ENCODE measurements at places on chromosomes 16 and 17.
A peak's percentile ranks its signal among the peaks of the same experiment; 100 is the strongest.

DNA sequence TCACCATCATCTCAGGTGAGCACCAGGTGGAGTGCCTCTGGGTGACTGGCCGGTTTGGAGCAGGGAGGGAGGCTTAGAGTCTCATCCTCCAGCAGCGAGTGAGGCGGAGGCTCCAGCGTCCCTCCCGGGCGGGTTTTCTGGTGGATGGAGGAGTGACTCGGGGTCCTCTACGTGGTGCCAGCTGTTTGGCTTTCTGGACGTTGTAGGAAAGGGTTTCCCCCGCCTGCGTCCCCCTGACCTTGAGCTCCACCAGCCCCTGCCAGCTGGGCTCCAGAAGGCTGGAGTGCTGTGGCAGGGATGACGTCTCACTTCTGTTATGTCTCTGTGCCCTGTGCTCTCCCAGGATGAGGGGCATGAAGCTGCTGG lies 522 bp downstream of the DNASE1 start:
- DNase-seq: no peak

DNA sequence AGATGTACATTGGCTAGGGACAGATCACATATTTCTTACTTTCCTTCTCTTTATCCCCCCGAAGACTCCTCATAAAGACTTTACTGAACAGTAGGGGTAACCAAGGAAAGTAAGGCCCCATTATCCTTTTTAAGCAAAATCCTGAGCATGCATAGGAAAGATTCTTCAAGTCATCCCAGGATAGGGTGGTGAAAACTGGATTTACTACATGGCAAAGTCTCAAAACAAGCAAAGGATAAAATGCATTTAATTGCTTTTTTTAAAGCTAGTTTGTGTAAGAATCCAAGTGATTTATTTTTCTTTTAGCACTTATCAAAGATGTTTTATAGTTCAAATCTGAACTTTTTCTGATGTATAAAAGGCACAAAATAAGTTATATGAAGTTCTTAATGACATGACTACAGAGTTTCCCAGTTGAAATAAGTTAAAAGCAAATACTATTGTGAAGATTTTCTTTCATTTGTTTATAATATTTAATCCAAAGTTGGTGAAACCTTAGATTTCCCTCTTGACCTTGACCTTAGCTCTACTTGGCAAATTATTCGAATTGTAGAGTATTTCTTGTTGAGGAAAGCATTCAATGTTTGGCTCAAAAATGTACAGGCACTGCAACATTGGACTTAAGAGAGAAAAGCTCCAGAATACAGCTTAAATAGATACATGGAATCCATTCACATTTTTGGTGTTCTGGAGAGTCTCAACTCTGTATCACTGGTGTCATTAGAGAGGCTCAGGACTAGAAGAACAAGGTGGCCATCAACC lies 104.3 kb downstream of the ABCA8 start:
- no peak for DNase-seq

GRCh38 chr17:64028874-64029464 lies 8.5 kb upstream of the ICAM2 start:
- DNase-seq: peak; percentile 47

DNA sequence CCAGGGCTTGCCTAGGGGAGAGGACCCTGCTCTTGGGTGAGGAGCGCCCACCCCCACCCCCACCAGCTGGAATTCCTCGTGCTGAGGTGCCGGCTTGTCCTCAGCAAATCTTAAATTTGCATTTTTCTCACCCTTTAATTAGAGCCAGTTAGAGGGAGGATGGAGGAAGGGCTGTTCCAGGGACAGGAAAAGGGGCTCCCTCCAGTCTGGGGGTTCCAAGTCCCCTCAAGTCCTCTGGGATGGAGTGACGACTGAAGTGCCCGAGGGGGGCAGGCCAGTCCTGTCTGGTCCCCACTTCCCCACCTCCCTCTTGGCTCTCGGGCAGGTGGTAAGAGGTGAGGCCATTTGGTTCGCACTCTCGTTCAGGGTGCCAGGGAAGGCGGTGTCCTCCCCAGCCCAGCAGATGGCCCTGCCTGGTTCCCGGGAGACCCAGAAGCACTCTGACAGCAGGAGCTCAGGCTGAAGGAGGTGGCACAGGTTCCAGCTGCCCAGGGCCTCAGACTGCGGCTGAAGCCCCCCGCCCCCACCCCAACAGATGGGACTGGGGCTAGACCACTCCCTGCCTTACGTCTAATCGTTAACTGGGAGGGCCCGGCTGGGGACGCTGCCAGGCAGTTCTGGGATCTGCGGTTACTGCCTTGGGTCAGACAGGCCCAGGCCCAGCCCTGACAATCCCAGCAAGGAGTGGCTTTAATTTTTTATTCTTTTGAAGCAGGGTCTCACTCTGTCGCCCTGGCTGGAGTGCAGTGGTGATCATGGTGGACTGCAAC lies 2.2 kb downstream of the RAB26 start:
- DNase-seq: peak; percentile 65

DNA sequence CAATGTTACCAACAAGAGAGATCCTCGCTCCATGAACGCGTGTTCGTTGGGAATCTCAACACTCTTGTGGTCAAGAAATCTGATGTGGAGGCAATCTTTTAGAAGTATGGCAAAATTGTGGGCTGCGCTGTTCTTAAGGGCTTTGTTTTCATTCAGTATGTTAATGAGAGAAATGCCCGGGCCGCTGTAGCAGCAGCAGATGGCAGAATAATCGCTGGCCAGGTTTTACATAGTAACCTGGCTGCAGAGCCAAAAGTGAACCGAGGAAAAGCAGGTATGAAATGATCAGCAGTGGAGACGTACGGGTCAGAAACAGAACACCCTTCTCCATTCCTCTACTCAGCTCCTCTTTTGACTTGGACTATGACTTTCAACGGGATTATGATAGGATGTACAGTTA lies 13.3 kb downstream of the SOCS1 start:
- no peak for DNase-seq

DNA sequence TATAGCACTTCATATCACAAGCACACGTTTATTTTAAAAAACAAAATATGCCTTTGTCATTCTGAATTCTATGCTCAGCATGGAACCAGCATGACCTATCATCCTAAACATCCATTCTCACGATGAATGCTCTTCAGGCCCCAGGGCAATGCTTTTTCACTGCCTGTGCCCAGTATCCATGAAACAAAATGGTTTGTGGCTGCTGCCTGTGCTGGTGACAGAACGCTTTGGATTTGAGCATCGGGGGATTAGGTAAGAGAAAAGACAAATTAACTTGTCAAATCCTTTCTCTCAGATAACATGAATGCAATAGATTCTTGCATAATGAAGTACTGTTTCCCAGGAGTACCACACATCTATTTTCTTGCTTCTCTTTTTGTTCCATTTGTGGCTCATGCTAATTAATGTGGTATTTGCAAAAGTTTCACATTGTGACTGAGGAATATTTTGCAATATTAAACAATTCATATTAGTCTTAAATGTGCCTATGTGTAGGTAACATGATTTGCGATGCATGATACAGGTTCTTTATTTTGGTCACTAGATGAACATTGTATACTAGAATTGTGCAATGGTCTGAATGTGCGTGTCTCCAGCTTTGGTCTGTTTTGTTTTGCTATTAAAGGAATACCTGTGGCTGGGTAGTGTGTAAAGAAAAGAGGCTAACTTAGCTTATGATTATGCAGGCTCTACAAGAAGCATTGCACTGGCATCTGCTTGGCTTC lies 25.8 kb upstream of the SRSF1 start:
- no peak for DNase-seq

DNA sequence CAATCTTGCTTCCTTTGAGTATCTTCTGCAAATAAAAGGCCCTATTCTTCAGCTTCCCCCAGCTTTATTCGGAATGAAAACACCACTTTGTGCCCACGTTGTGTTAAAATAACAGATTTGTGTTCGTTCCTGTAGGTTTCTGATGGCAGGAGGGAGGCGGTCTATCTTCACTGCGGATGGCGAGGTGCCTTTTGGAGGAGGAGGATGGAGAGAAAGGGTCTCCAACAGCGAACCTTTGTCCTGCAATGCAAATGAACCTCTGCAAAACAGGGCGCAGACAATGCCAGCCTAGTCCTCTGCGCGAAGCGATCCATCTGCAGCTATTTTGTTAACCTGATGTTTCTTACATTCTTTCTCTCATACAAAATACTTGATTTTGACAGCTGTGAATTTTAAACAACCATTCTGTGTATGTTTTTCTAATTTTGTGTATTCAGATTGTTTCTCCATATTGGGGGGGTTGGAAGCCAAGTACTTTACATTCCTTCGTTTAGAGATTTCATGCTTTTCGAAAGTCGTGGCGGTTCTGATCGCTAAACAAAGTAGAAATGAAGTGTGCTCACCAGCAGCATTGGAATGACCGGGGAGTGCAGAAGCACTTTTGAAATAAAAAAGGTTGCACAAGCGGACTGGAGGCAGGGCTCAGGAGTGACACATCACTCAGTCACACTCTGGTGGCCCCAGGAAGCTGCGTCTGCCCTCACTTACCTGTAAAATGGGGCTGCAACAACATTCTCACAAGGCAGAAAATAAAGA lies 279.0 kb upstream of the IRX5 start:
- DNase-seq: no peak

DNA sequence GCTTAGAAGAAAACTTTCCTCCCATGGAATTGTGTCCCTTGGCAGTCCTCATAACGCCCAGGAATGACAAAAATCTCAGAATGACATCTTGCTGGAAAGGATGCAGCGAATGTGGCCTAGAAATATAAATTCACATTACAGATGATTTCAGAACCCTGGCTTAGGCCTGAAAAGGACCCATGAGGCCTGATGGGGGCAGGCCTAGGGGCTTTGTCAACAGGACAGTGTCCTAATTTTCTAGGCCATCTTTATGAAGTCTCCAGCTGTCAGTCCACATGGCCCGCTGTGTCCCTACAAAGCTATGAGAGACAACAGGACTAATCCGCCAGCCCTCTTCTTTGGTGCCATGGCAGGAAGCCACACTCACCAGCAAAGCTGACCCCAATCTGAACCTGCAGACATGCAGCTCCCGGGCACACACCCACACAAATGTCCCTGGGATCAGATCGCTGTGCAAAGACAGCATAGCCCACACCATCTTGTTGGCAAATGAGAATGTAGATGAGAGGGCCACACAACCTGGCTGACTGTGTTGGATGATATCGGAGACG lies 40.4 kb upstream of the DNAH17 start:
- no peak for DNase-seq

GRCh38 chr17:49681106-49681979 lies 3.4 kb upstream of the SPOP start:
- DNase-seq: no peak

DNA sequence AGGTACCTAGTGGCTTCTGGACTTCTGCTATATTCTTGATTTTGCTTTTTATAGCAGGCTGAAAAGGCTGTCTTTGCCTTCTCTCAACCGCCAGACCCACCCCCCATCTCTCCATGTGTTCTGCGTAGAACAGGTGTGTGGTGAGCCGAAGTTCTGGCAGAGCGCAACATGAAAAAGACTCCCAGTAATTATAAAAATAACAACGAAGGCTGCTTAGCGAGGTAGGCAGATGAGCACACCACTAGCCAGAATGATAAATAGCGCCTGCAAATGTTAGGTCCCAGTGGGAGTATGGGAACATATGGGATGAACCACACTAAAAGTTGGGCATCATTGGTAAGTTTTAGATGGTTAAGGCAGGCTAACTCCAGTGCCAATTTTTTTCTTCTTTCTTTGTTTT lies 14.0 kb upstream of the RBFOX1 start:
- DNase-seq: no peak

DNA sequence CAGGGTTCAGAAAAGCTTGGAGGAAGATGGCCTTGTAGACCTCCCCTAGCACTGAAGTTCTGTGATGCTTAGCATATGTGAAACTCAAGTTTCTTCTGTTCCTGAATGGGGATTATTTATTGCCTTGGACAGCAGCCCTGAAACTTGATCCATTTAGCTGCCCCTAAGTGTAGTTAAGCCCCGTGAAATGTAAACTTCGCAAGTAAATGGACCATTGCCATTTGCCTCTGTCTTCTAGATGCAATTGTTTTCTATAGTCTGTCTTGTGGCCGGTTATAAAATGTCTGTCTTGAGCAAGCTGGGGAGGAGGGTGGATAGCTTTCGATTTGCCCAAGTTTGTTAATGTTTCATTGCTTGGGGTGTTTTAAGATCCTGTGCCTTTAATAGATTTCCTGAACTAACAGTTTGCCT lies 261.8 kb downstream of the CDH13 start:
- no peak for DNase-seq

GRCh38 chr17:13240851-13241250 lies 223.0 kb upstream of the ELAC2 start:
- DNase-seq: no peak

DNA sequence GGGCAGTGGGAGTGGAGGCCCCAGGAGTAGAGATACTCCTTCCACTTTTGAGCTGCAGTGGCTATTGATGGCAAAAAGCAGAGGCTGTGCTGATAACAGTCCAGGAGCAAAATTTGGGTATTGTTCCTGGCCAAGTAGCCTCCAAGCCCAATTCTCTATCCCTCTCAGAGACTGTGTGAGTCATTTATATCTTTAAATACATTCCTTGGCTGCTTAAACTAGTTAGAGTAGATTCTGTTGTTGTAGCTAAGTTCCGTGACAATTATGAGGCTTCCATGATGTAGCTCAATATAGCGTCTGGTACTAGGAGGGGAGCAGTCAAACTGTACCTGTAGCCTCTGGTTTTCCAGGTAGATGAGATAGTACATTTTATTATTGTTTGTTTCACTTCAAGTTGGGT lies 19.9 kb upstream of the UBE2G1 start:
- DNase-seq: no peak

DNA sequence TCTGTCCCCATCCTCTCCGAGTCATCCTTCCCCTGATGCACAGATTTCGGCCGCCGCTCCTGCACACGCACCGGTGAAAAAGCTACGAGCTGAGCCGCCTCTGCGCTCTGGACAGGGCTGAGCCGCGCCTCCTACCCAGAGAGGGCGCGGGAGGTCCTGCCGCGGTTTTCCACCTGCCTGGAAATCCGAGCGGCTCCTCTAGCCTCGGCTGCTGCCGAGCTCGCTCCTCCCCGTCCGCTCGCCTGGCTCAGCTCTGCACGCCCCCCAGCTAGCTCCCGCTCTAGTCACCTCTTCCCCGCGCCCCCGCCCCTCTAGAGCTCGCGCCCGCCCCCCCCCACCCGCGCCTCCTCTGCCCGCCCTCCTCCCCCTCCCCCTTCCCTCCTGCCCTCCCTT lies 198 bp upstream of the SHISA9 start:
- DNase-seq: no peak

- no peak for DNase-seq
Observed at GRCh38 chr17:6328279-6328678, 106.6 kb downstream of the AIPL1 start.

- no peak for DNase-seq
Observed at GRCh38 chr16:66575060-66575459, 4.2 kb upstream of the CMTM2 start.

DNA sequence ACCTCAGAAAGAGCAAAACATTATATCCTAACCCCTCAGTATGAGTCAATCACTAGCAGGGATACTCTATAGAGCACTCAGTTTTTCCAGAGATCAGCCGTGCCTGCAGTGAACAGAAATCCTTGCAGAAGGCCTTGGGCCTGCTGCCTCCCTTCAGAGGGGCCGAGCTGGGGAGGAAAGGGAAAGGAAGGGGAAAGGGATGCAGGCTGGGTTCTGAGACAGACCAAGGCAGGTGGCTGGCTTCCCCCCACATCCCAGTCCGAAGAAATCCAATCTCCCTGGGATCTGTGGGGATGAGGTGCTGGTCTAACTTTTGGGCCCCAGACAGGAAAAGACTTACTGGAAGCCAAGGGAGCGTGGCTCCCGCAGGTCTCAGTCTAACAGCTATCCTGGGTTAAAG lies 25.3 kb downstream of the SRL start:
- DNase-seq: no peak
